Fibroblast of skin of scalp (primary cell): ENCODE measurements at places on chromosomes 12 and 14.

GRCh38 chr12:124764451-124764850, 99.2 kb downstream of the SCARB1 start:
- peak; percentile 83 for DNase-seq

DNA sequence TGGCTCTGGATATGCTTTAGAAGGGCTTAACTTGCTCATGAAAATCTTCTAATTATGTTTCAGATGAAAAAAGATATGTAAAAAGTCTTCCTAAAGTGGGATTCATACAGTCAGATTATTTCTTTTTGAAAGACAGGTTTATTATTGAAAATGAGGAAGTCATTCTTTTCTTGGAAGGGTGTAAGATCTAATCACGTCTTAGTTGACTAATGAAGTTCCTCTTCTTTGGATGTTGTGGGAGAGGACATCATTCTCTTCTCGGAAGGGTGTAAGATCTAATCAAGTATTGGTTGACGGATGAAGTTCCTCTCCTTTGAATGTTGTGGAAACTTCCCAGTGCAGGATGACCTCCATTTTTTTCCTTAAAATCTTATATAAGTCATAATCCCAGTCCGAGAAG, 74.9 kb downstream of the ALG10 start:
- no peak for DNase-seq

GRCh38 chr14:55180006-55180405, 11.4 kb downstream of the DLGAP5 start:
- no peak for DNase-seq

- no peak for DNase-seq
Observed at GRCh38 chr12:123363740-123364531, 711 bp downstream of the SBNO1 start.

DNA sequence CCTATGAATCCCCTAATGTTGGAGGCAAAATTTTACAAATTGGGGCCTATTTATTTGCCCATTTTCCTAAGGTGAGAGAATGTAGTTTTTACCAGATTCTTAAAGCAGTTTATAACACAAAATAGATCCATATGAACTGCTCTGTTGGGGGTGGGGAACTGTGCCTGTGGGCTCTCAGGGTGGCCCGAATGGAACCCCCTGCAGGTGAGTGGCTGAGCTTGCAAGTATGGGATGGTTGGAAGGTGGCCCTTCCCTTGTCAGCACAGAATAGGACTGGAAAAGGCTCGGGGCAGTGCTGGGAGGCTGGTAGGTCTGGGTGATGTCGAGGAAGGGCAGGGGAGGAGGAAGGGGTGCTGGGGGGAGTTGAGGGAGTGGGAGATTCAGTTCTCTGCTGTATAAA, 4.9 kb downstream of the VSX2 start:
- DNase-seq, result no peak

DNA sequence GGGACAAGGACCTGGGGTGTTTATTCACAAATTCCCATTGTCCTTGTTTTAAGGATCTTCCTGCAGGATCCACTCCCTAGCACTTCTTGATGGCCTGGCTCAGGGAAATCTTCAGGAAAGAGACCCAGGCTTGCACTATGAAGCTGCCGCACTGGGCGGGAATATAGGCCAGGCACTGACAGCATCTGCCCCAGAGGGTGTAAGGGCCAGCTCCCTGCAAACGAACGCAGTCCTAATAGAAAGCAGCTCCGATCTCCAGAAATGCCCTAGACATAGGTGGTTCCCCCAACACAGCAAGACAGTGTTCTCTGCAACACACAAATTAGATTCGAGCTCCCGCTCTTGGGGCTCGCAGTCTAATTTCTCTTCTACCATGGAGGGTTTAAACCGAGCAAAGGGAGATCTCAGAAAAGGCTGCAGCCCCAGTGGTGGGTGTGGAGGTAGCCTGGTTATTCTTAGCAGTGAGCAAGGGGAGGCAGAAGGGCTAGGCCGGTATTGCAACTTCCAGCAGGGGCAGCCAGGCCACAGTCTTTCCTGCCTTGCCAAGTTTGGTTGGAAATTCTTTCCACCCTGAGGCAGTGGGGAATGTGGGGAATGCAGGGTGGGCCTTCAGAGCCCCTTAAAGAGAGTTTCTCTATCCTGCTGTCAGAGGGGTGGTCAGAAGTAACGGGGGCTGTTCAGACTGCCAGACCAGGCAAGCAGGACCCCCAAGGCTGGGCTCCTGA, 16.1 kb upstream of the WSCD2 start:
- DNase-seq, result no peak
